ENCODE measurements at places on chromosomes 16 and 17.

DNA sequence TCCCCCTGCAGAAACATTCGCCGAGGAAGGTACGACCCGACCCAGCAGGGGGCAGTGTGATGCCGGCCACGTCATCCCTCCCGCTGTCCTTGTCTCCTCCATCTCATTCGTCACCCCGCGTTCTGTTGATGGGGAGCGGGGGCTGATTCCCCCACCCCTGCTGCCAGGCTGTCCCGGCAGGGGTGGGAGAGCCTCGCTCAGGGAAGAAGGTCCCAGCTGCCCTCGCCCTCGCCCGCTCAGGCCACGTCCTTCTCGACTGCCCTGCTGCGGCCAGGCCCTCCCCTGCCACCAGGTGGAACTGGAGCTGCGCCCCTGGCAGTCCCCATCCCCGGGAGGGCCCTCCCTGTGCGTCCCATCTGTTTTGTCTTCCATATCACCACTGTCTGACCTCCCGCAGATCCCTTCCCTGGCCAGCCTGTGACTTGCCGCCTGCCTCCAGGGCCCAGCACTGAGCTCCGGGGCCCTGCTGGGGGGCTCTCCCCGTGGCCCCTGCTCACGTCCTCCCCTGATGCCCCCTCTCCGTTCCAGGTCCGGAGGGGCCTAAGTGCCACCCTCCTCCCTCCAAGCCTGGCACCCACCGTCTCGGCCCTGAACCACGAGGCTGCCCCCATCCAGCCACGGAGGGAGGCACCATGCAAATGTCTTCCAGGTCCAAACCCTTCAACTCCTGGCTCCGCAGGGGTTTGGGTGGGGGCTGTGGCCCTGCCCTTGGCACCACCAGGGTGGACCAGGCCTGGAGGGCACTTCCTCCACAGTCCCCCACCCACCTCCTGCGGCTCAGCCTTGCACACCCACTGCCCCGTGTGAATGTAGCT lies 20.6 kb downstream of the ADAM11 start:
- peak; percentile 86 for DNase-seq

GRCh38 chr16:78659216-78659615 lies 559.8 kb downstream of the WWOX start:
- no peak for DNase-seq

- no peak for DNase-seq
Observed at GRCh38 chr17:58208344-58208743, 10.7 kb downstream of the MKS1 start.

GRCh38 chr17:6843241-6843880 lies 11.8 kb upstream of the TEKT1 start:
- DNase-seq: no peak

- no peak for DNase-seq
Observed at GRCh38 chr17:49633250-49633649, 44.6 kb downstream of the SPOP start.

- no peak for DNase-seq
Observed at GRCh38 chr16:89200124-89200849, at the start of gene SLC22A31. Gene SLC22A31, minus strand, starts transcription at chr16:89200537. Its CDS starts 36 bp downstream, at chr16:89200501.

DNA sequence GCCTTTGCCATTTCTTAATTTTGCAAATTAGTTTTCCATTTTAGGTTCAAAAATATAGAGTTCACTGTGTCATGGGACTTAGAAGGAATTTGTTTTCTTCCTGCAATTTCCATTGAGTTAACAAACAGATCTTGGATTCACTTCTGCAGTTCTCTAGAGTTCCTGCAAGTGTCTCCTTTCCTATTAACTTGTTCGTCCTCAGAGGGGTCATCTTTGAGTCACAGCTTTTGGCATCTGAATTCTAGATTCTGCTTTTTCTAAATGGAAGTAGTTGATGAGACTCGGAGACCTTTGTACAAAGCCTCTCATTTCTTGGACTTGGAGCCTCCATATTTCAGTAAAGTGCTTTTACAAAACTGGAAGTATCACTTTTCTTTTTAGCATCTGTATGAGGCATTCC lies 323.3 kb downstream of the BCAS3 start:
- DNase-seq: no peak

GRCh38 chr16:57611181-57611580 lies 17.2 kb upstream of the ADGRG1 start:
- no peak for DNase-seq

DNA sequence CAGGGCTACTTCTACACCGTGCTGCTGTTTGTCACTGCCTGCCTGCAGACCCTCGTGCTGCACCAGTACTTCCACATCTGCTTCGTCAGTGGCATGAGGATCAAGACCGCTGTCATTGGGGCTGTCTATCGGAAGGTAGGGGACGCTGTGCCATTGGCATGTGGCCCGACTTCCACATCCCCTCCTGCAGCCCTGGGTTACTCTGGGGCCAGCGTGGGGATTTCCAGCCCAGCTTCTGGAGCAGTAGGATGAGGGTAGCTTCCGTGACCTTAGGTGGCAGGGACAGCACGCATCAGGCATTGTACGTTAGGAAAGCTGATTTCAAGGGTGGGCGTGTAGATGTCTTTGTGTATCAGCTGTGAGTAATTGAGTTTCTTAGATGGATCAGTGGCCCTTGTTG lies 96.5 kb downstream of the ABCC1 start:
- peak; percentile 23 for DNase-seq

GRCh38 chr16:74019612-74020011 lies 277.0 kb upstream of the PSMD7 start:
- DNase-seq: no peak

DNA sequence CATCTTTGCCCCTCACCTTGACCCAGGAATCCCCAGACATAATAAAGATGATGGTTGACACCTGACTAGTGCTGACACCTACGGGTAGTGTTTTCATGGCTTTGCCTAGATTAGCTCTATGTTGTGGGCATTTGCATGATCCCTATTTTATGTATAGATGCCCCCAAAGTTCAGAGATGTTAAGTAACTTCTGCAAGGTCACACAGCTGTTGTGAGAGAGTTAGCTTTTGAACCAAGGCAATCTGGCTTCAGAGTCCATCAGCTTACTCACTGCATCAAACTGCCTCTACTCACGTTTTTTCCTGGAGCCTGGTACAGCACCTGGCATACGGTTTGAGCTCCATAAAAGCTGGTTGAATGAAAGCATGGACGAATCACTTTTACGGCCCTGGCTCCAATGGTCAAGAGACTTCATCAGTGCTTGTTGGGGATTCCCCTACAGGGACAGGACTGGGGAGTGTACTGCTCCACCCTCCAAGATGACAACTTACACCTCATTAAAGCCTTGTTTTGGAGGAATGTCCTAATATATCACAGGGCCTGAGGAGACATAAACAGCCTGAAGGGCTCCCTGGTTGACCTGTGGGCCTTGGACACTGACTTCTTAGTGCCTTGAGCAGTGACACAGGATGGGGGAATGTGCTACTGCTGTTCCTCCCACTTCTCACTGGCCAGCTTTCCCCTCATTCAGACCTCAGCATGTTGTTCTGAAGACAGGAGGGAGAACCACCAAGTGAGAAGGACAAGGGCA lies 193.2 kb upstream of the ASIC2 start:
- no peak for DNase-seq

DNA sequence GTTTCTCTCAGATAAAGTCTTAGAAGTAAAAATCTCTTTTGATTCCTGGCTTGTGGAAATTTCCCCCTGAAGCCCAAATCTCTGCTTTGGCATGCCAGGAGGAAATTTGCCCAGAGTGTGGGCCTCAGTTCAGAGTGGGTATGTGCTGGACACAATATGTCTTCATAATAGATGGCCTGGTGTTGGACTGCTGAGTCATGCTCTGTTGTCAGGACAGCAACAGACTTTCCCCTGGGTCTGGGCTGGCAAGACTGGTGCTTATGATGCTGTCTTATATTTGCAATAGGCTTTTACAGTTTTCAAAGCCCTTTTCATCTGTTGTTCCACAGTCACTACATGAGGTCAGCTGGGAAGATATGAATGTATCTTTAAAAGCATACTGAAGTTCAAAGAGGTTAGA lies 57.0 kb downstream of the SHISA9 start:
- no peak for DNase-seq

GRCh38 chr16:88534638-88535190 lies 35.5 kb upstream of the ZC3H18 start:
- no peak for DNase-seq

- no peak for DNase-seq
Observed at GRCh38 chr16:12507366-12507765, 296.3 kb downstream of the CPPED1 start.

GRCh38 chr17:62444063-62444462 lies 20.4 kb downstream of the METTL2A start:
- DNase-seq: no peak

DNA sequence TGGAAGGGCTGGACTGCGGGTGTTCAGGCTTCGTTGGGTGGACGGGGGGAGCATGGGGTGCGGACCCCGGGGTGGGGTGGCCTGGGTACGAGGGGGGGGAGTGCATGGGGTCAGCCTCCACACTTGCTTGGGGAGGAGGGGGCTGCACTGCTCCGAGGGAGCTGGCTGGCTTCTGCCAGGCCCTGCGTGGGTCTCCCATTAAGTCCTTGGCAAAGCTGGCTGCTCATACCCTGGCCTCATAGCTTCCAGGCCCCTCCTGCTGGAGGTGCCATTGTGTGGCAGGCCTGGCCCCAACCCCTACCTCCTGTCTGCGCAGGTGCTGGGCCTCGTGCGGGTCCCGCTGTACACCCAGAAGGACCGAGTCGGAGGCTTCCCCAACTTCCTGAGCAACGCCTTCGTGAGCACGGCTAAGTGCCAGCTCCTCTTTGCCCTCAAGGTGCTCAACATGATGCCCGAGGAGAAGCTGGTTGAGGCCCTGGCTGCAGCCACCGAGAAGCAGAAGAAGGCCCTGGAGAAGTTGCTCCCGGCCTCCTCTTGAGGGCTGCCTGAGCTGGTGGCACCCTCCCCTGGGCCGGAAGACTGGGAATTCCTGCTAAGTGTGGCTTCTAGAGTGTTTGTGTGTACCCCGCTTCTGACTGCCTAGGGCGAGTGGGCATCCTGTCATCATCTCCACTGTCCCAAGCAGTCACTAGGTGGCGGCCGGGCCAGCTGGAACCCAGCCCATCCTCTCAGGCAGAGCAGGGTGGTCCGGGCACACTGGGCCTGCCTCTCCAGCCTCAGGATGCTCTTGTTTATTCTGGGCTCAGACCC lies 1.5 kb downstream of the NUDT16L1 start:
- no peak for DNase-seq

GRCh38 chr17:43532581-43532980 lies 13.6 kb downstream of the ETV4 start:
- no peak for DNase-seq
